ENCODE measurements at places on chromosomes 3 and 15. TPM values are rescaled to one million over a fixed set of nuclear protein-coding genes. Genes with fewer than 3 reads are reported as not detected.

DNA sequence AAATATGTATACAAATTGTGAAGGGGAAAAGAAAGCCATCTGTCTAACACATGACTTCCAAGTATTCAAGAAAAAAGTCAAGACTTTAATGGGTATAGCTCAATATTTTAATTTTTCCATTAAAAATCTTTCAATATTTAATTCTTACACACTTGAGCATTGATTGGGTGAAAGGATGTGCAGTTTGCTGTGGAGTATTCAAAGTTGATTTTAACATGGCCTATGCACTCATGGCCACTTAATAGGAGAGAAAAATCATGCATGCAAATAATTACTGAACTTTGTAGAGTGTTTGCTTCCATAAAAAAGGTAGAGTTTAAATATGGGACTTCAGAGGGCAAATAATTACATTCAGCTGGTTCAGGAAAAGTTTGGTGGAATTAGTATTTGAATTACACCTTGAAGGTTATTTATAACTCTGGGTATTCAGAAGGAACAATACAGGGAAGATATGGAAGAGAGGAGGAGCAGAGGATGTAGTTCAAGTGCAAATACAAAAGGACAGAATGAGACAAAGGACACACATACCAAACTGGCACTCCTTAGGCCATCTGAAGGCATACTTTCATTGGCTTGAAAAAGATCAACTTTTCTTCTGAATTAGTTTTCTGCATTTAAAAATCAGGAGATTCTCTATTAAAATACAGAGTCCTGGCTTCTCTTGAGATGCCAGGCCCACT lies 90.1 kb downstream of the OTOL1 start:
- H3K27ac ChIP-seq = no peak overlapping the region
- no peaks in the 10 kb centered on the region for H3K4me1 ChIP-seq
- H3K4me3 ChIP-seq = no peak overlapping the region

DNA sequence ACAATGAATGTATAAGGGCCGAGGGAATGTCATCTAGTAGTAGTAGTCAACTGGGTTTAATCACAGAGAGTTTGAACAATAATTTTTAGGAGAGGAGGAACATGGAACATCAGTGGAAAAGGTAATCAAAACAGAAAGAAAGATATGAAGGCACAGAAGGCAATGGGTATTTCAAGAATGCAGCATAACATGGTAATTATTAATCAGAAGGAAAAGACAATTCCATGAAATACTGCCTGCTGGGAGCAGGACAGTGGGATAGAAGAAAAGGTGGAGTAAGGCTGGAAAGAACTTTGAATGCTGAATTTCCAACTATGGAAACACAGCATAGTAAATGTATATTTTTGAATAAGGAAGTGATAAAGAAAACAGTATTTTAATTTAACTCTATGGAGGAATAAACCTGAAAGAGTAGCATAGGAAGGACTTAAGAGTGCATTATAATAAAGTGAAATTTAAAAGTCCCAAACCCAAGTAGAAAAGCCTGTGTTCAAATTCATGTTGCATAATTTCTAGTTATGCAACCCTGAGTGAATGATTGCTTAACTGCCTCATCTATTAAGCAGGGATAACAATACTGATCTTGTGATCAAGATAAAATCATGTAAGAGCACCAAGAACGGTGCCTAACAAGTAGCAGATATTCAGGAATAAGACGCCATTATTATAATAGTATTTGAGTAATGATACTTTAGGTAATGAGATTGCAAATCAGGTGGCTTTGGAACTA lies 357.7 kb downstream of the TBC1D5 start:
- DNase-seq = no peak
- no peaks in the 10 kb centered on the region for H3K27me3 ChIP-seq
- no peaks in the 10 kb centered on the region for H3K36me3 ChIP-seq
- no peak overlapping the region for H3K4me3 ChIP-seq
- H3K4me1 ChIP-seq = no peaks in the 10 kb centered on the region

DNA sequence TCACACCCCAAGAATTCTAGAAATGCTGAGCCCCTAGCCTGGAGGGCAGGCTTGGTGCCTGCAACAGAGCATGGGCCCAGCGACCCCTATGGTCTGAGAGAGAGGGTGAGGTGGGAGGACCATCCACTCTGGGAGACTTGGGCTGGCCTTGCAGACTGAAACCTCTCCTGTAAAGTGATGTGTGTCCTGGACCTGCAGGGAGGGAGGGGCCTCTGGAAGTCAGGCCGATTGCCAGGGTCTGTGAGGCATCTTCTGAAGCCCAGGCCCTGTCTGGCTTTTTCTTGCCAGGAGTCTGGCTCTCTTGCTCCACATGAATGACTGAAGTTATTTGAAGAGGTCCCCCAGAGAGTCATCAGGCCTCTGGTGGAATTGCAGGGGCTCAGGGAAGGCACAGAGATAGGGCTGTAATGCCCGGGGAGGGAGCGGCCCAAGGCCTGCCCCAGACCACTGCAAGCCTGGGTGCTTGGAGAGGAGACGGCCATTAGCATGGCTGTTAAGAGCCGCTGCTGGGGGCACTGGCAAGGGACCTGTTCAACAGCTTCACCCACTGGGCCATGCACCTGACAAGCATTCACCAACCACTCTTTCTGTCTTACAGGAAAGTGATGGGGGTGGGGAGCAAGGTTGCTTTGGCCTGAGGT lies 56.0 kb upstream of the CHRNA7 start:
- H3K27ac ChIP-seq = no peak overlapping the region
- DNase-seq = no peak
- H3K36me3 ChIP-seq = no peaks in the 10 kb centered on the region
- H3K4me1 ChIP-seq = peaks cover 17% of the 10 kb centered on the region
- H3K4me3 ChIP-seq = no peak overlapping the region

DNA sequence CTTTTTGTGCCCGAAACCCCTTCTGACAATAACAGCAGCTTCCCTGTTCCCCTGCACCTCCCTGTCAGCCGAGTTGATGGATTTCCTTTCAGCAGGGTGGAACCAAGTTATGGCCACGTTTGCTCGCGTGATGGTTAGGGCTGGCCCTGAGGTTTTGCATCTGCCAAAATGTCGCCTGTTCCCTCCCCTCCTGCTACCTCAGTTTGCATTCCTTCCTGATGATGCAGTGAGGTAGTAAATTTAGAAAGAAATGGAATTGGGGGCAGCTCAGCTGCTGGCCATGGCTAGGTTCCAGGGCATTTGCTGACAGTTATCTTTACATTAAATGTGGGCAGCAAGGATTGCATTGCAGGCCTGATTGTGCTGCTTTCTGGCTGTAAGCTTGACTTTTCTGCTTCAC lies 13.2 kb downstream of the LIMD1 start:
- H3K4me3 ChIP-seq = no peak overlapping the region
- H3K27ac ChIP-seq = no peak overlapping the region
- H3K4me1 ChIP-seq = peaks cover 31% of the 10 kb centered on the region
- no peaks in the 10 kb centered on the region for H3K27me3 ChIP-seq
- no peak for DNase-seq

DNA sequence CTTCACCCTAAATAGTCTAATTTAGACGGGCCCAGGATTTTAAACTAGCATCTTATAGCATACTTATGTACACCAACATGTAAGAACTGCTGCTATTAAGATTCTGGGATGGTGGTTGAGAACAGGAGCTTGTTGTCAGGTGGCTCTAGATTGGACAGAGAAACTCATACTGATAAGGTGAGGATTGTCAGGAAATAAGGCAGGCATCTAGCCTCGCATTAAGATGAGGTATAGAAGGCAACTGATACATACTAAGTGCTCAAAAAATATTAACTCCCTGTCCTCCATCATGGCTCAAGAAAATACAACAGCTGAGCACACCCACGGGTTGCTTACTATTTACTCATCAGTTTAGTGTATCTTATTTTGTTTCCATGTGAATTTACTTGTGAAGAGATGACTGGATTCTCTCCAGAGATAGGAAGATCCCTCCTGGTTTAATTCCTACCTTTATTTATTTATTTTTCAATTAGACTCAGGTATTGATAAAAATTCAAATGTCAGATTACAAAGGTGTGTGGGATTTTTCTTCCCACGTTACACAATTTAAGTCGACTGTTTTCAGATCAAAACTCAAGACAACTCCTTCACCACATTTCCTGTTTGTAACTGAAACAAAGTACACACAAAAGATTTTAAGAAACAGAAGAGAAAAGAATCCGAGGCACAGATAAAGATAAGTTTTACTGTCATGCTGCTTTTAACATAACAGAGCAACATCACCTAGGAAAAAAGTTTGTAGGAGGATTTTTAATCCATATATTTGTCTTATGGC lies at the start of gene TRAT1:
TRAT1 (plus strand) TSS at position 664 of the 775 bp plus-strand sequence. CDS start 142 bp downstream, outside the sequence.
- no peaks in the 10 kb centered on the region for H3K27me3 ChIP-seq

DNA sequence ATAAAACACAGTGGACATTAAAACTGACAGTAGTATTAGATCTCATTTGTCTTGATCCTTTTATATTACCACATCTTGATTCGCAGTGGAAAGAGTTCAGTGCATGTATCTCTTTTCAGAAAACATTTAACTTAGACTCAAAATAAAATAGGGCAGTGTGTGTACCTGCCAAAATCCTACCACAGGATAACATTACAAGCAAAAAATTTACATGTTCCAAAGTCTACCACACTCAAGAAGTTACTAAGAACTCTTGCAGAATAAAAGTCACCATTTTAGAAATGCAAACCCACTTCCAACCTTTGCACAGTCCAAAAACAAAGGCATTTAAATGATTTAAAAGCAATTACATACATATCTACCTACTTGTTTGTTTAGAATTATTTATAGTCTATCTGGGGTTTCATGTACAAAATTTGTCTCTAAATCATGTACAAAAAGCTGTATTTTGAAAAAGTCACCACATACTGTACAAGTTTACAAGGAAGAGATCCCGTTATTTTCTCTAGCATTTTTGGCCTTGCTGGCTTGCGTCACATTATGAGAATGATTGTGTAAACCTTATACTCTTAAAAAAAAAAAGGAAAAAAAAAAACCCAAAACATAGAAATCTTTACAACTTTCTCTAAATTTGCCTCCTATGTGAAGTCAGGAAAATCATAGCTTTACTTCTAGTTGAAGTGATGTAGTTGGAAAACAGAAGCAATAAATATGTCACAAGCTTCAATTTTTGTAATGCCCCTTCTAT lies 153.8 kb downstream of the ADAM10 start:
- DNase-seq = no peak
- peaks cover 11% of the 10 kb centered on the region for H3K36me3 ChIP-seq

Gene ATP13A4
- 5.1 TPM for total RNA-seq

Gene SLC6A20
- total RNA-seq = not detected

Gene PRR20G
- not detected for total RNA-seq

Gene KNG1
- total RNA-seq = not detected
